ENCODE measurements at places on chromosomes 1 and 21.

GRCh38 chr1:21362096-21362495, 71.8 kb upstream of the ECE1 start:
- no peak for DNase-seq

DNA sequence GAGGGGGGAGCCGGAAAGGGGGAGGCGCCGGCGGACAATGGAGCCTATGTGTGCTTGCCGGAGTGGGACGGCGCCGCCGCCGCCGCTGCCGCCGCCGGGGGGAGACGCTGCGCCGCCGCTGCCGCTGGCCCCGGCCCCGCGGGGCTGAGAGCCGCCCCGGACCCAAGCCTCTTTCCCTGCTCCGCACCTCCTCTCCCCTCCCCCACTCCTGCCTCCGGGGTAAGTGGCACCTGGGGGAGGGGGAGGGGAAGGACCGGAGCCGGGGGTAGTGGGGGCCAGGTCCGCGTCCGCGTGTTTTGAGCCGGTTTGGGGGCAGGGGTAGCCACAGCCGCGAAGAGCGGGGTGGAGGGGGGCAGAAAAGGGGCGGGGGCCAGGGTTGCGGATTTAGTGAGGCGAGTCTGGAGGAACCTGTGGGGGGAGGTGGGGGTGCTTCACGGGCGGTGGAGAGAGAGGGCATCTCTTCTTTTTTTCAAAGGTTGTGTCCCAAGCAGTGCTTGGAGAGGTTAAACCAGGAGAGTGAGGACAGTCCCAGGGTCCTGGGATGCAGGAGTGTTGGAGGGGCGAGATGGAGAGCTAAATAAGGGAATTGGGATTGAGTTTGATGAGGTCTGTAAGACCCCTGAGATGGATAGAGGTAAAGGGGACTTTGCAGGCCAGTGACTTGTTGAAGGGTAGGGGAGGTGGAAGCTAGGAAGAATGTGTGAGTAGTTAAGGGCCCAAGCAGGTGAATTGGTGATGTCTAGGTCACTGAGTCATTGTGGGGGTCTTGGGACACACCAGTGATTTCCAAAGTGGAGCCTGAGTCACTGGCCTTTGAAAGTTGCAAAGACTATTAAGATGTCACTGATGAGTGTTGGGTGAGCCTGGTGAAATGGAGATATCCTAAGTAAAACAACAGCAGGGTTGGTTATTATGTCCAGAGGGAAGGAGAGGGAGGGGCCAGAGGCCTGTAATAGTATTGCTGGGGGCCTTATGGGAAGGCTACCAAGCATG, 59.1 kb downstream of the BCL9 start:
- no peak for DNase-seq

DNA sequence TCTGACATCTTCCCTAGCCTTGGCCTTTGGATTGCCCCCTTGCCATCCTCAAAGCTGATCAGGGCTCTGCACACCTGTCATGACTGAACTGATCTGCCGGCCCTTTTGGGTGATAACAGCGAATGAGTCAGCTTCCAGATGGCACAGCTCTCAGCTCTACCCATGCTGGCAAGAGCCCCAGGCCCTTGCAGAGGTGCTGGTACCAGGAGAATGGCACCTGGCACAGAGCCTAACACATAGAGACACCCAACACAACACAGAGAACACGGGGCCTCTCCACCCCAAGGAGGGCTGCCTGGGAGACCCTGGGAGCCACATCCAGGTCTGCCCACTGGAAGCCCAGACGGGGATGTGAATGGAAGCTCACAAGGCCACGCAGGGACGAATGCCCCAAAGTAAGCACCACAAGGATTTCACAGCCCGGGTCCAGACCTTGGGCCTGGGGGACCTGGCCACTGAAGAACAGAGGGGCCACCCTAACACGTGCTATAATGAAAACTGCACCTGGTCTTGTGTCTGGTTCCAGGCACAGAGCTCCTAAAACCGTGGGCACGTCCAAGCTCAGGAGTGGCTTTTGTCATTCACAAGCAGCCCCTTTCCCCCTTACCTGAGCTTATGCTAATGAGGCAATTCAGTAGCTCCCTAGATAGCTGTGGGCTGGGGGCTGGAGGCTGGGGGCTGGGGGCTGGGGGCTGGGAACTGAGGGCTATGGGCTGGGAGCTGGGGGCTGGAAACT, 160.5 kb downstream of the NPHP4 start:
- no peak for DNase-seq

DNA sequence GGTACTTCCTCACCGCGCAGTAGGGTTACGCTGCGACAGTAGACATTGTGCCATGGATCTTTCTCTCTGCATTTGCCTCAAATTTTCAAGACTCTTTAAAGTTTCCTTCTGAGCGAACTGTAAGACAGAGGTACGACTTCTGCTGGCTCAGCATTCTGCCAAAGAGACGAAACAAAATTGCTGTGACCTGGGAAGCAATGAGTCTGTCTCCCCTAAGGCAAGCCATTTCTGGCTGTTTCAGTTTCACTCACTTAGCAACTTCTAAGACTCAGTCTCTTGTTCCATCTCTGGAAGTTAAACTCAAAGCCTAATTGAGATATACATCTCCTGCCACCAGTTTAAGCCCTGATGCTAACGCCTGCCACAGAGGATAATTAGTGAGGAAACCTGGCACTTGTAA, 510.9 kb upstream of the DAB1 start:
- no peak for DNase-seq

DNA sequence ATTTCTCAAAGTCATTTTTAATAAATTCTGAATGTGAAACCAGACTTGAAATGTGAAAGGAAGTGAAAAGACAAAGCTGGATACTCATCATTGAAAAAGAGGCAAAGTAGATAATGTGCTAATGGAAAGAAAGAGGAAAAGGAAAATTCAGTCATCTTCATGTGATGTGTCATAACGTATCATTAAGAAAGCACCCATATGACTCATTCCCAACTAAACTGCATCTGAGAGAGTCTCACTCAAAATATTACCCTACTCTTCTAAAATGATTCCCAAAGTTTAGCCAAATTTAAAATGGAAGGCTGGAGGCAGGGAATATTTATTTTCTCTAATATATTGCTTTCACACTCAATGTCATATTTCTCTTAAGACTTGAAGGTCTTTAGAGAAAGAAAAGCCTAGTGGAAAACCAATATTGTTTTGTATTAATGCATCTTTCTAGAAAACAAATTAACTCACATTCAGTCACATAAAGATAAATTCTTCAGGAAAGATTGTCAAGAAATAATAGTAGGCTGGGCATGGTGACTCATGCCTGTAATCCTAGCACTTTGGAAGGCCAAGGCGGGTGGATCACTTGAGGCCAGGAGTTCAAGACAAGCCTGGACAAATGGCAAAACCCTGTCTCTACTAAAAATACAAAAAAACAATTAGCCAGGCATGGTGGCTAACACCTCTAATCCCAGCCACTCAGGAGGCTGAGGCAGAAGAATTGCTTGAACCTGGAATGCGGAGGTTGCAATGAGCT, 129.9 kb downstream of the SLC30A10 start:
- DNase-seq: no peak

GRCh38 chr1:197695961-197696360, 79.3 kb downstream of the DENND1B start:
- no peak for DNase-seq

- DNase-seq: no peak
Observed at GRCh38 chr1:34113362-34113761, 51.7 kb downstream of the CSMD2 start.

GRCh38 chr1:223243441-223244050, 100.5 kb upstream of the TLR5 start:
- no peak for DNase-seq

DNA sequence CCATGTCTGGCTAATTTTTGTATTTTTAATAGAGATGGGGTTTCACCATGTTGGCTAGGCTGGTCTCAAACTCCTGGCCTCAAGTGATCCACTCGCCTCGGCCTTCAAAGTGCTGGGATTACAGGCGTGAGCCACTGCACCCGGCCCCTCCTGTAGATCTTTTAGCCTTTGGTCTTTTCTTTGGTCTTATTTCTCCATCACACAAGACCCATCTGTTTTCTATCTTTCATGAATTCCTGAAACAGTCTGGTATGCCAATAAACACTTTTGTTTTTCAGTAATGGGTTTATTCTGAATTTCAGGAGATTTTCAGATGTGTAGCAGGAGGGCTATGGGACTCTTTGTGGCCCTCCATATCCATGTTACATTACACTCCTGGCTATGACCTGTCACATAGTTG, 23.2 kb downstream of the ERRFI1 start:
- no peak for DNase-seq

DNA sequence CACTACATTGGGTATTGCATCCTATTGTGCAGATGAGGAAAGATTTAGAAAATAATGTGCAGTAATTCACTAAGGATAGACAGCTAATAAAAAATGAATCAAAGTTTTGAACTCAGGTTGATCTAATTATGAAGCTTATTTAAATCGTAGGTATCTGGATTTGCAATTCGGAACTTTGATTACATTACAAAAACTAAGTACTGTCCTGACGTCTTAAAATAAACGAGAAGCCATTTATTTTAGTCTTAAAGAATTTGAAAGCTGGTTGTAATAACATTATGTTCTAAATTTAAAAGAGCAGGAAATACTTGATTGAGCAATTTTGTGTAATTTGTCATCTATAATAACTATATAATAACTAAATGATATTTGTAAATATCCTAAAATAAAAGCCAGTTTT, 235.9 kb downstream of the TPR start:
- no peak for DNase-seq

GRCh38 chr1:178692564-178693327, 32.3 kb upstream of the RALGPS2 start:
- DNase-seq: no peak

DNA sequence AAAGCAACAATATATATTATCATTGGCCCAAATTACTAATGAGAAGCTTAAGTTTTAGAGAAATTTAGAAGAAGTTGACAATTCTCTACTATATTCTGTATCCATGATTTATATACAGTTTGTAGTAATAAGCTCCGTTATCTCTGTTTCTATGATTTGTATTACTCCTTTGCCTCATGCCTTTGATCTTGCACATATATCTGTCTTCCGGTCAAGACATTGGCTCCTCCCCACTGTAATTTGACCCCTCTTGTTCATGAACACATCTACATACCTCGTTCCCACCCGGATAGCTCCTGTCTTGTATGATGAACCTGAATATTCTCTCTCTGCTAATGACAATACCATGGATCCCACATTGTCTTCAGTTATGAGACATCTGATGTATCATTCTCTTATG, 581.0 kb upstream of the RGS18 start:
- no peak for DNase-seq

DNA sequence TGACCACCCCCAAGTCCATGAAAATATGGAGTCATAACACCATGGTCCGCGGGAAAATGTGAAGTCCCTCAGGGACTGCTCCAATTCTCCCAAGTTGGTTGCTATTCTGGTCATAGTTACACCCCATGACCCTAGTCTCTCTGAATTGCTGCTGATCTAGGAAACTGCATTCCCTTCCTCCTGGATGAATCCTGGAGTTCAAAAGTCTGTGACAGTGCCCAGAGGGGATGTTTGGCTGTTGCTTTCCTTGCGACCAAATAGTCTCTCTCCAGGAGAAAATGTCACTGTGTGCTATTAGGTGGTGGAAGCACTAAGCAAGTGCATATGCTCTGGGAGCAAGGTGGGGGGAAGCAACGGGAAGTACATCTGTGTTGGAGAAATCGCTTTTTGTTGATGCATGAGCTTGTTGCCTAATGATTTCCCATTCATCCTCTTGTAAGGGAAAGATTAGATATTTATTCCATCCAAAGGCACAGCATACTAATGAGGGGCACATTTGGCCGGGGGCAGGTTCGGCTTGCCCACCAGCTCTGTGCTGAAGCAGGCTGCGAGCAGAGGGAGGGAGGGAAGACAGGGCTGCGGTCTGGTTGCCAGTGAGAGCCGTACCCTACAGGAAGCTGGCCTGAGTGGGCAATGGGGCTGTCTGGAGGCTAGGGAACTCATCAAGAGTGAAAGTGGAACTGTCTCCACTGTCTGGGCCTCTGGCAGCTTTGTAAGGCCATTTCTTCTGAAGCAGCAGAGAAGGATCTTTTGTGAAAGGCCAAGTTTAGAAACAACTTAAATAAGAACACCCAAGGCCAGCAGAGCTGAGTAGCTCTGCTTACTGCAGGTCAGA, 27.2 kb downstream of the SYT6 start:
- DNase-seq: no peak

DNA sequence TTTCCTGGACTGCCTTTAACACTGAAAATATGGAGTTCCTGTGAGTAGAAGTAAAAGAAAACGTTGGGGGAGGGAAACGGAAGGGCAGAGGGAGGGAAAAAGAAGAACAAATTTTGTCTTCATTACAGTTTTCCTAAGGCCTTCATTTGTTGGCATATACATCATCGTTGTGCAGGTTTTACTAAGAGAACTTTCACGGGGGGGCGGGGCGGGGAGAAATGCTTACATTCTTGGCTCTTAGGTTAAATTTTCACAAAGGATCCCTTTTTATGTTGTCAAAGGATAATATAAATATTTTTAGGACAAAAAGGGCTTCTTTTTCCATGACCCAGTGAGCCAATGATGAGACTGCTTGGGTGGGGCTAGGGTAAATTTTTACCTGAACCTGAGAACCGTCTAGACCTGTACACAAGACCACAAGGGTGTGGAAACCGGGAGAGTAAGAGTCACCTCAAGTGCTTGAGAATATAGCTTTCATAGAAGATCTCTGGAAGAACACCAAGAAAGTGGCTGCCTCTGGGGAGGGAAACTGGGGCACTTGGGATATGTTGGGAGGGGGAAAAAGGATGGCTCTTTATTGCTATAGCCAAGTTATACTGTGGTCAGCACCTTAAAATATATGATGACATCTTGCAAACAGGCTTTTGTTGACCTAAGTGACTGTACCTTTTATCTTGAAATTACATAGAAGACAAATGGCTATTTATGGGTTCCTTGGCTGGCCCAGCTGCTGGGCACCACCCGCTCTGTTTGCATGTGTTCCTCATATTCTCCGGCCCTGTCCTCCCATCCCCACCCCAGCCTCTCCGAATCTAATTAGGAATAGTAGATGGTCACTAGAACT, 2.0 kb upstream of the UTP25 start:
- no peak for DNase-seq

DNA sequence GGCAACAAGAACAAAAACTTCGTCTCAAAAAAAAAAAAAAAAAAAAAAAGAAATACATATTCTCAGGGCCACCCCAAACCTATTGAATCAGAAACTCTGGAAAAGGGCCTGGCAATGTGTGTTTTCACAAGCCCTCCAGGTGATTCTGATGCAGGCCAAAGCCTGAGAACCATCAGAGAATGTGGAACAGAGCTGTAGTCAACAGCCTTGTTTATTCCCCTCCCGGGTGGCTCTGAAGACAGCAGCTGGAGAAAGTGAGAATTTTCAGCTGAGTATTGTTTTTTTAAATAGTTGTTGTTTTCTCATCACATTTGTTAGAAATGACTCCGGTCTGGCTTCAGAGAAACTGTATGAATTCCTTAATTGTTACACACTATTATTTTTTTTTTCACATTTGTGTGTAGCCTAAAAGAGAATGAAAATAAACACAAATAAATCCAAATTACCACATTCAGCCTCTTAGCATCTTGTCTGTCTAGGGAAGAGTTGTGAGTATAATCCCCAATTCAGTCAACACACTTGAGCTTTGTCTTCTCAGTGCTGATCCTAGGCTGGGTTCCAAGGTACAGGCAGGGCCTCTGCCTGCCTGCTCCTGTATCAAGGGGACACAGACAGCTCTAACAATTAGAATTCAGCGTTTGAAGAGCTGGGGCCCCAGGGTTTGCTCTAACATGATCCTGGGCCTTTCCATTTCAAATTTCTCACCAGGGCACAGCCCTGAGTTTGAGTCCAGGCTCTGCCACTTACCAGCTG, 6.6 kb upstream of the AZIN2 start:
- DNase-seq: no peak

GRCh38 chr21:39353295-39353694, 4.4 kb upstream of the HMGN1 start:
- DNase-seq: no peak

- no peak for DNase-seq
Observed at GRCh38 chr1:227666286-227666685, 68.8 kb downstream of the JMJD4 start.

Measured in T-helper 2 cell (primary cell).